Neuronal stem cell (in vitro differentiated cells): ENCODE measurements at places on chromosomes 7 and 10.

DNA sequence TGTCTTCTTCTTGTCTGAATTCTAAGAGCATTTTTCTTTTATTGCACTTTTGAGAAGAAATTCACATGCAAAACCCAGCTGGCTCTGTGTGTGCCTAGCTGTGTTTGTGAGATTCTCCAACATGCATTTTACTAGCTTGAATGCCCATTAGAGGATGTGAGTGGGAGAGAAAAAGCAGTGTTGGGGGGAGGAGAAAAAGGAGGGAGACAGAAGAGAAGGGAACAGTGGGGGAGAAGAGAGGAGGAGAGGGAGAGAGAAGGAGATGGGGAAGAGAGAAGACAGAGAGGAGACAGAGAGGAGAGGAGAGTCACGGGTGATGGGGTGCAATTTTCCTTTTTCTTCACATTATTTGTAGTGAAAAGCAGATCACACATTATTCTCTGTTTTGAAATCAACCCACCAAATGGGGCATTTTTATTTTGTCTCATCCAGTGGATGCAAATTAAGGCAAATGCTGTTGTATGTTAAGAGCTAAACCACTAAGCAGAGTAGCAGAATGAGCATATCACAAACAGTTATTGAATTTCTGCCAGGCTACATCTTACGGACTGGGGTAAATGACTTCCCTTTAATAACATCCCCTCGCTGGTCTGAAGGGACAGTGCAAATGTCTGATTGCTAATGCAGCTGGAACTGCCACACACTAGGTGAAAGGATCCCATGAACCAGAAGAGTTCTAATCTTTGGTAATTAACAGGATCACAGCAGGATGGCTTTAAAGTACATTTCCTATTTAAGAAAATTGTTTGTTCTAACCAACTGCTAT is 849 bp downstream of the LRRN3 start:
- DNase-seq = peak; percentile 51

- no peaks in the 10 kb centered on the region for H3K4me1 ChIP-seq
- no peak overlapping the region for H3K27ac ChIP-seq
- no peak for DNase-seq
- no peaks in the 10 kb centered on the region for H3K27me3 ChIP-seq
Observed at GRCh38 chr7:99033765-99034164, 110.1 kb downstream of the SMURF1 start.

GRCh38 chr10:77164616-77165311 is 472.8 kb downstream of the KCNMA1 start:
- no peaks in the 10 kb centered on the region for H3K4me1 ChIP-seq
- no peaks in the 10 kb centered on the region for H3K36me3 ChIP-seq
- no peak overlapping the region for H3K27ac ChIP-seq
- no peaks in the 10 kb centered on the region for H3K27me3 ChIP-seq
- no peak overlapping the region for H3K4me3 ChIP-seq

- no peaks in the 10 kb centered on the region for H3K27me3 ChIP-seq
- no peak for DNase-seq
- H3K36me3 ChIP-seq = no peaks in the 10 kb centered on the region
- no peaks in the 10 kb centered on the region for H3K4me1 ChIP-seq
- no peak overlapping the region for H3K4me3 ChIP-seq
Observed at GRCh38 chr7:134613623-134614347, 32.9 kb upstream of the BPGM start.

- peaks cover 6% of the 10 kb centered on the region for H3K27me3 ChIP-seq
- H3K4me3 ChIP-seq = no peak within 1 kb of the TSS
- H3K36me3 ChIP-seq = peaks cover 25% of the 10 kb centered on the region
- peaks cover 8% of the 10 kb centered on the region for H3K4me1 ChIP-seq
Observed at GRCh38 chr10:133276435-133277201, at the start of gene ADAM8. Gene ADAM8 (minus strand): TSS chr10:133276868. CDS start chr10:133276817, 51 bp downstream.

GRCh38 chr7:105365541-105366534 is 22.9 kb downstream of the SRPK2 start:
- H3K36me3 ChIP-seq = peaks cover 3% of the 10 kb centered on the region
- no peaks in the 10 kb centered on the region for H3K4me1 ChIP-seq
- no peak overlapping the region for H3K4me3 ChIP-seq
- H3K27me3 ChIP-seq = no peaks in the 10 kb centered on the region
- no peak overlapping the region for H3K27ac ChIP-seq

DNA sequence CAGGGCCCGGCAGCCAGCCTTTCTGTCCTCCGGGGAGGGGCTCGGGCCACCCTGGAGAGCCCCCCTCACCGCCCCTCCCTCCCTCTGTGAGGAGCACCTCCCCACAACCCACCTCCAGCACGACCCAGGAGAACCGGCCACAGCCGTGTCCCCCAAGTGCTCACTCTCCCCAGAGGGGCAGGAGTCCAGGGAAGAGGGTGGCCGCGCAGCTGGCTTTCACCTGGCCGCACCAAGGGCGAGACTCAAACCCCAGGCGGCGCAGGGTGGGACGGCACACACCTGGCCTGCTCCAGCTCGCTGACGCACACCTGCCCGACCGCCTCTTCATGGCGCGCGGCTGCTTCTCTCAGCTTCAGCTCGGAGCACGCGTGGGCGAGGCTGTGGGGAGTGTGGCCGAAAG is 73.4 kb downstream of the CFAP46 start:
- no peaks in the 10 kb centered on the region for H3K4me1 ChIP-seq
- H3K36me3 ChIP-seq = no peaks in the 10 kb centered on the region
- H3K4me3 ChIP-seq = no peak overlapping the region
- no peak overlapping the region for H3K27ac ChIP-seq

- H3K4me3 ChIP-seq = no peak overlapping the region
- no peak for DNase-seq
- H3K4me1 ChIP-seq = no peaks in the 10 kb centered on the region
Observed at GRCh38 chr10:77512219-77512578, 125.4 kb downstream of the KCNMA1 start.

DNA sequence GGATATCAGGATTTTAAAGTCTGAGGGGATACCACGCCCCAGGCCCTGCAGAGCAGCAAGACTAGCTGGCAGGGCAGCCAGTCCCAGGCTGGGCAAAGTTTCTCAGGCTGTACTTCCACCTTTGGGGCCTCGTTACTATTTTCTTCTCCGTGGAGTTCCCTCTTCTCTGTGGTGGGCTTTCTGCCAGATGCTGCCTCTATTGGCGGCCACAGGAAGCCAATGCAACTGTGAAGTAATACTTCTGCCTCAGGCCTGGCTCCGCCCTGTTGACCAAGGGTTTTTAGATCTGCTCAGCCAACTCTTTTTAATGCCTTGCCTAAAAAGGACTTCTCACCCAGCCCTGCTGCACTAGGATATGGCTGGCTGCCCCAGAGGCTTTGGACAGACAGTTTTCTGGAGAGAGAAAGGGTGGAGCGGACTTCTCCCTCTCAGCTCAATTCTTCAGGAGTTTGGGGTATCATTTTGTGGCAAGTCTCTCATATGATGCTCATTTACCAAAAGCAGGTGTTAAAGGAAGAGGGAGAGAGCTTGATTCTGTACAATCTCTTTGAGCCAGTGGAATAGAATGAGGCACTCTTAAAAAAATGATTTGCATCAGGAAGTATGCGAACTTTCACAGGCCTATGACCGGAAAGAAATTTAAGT is 67.4 kb downstream of the HHEX start:
- no peak overlapping the region for H3K27ac ChIP-seq
- no peaks in the 10 kb centered on the region for H3K4me1 ChIP-seq
- no peaks in the 10 kb centered on the region for H3K27me3 ChIP-seq
- no peak for DNase-seq

DNA sequence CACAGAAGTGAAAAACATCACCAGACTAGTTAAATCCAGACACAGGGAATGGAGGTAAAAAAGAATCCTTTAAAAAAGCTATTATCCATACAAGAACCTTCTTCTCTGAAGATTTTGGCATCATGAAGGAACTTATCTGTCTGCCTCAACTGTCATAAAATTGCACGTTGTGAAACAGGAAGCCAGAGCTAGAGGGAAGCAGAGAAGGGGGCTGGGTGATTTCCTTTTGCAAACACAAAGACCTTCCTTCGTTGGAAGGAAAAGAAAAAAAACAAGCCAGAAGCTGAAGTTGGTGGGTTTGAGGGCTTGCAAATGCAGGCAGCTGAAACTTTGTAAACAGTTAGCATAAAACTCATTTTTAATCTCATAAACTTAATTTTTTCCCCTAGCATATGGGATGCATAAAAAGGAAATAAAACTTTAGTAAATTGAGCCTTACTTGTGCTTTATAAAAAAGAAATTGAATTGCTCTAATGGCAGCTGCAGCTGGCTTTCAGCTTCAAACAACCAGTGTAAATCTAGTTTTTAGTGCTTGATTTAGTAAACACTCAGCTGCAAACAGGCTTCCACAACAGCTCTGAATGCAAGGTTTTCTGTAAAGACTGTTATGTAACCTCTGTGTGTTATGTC is 101.6 kb downstream of the OTUD1 start:
- no peak for DNase-seq
- no peaks in the 10 kb centered on the region for H3K27me3 ChIP-seq
- no peaks in the 10 kb centered on the region for H3K36me3 ChIP-seq
- no peak overlapping the region for H3K27ac ChIP-seq

DNA sequence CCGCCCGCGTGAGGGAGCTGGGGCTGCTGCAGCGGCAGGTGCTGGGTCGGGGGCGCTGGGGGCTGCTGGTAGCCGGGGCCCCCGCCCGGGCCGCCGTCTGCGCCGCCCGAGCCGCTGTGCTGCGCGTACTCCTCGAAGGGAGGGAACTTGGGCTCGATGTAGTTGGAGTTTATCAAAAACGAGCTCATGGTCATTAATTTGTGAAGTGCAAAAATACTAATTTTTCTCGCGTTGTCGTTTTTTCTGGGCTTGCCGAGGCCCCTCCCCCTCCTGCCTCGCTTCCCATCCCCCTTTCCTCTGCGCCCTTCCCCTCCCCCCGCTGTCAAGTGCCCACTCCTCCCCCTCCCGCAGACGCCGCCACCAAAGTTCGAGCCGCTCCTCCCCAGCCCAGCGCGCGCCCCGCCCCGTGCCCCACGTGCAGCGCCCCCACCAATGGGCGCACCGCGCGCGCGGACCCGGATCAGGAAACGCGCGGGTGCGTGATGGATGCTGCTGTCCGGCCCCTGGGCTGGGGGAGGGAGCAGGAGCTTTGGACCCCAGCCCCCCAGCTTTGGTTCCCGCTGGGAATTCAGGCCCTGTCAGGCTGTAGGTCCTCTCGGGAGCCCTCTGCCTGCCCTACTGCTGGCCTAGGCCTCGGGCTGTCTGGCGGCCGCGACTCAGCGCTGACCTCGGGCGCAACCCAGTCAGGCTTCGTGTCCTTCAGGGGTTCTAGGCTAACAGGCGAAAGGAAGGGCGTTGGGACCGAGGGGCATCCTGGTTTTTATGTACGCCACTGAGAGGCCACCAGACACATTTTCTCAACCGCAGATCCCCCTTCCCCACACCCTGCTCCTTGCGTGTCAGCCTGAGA is at the start of gene HOXA4:
TSS of gene HOXA4 (minus strand) at position 218 of the 850 bp plus-strand sequence. CDS start at position 194, 24 bp downstream.
- H3K4me1 ChIP-seq = no peaks in the 10 kb centered on the region
- peak within 1 kb of the TSS; percentile 71 for H3K4me3 ChIP-seq
- H3K36me3 ChIP-seq = no peaks in the 10 kb centered on the region
- no peak for DNase-seq
- H3K27me3 ChIP-seq = peaks cover 92% of the 10 kb centered on the region
- H3K27ac ChIP-seq = no peak within 1 kb of the TSS

DNA sequence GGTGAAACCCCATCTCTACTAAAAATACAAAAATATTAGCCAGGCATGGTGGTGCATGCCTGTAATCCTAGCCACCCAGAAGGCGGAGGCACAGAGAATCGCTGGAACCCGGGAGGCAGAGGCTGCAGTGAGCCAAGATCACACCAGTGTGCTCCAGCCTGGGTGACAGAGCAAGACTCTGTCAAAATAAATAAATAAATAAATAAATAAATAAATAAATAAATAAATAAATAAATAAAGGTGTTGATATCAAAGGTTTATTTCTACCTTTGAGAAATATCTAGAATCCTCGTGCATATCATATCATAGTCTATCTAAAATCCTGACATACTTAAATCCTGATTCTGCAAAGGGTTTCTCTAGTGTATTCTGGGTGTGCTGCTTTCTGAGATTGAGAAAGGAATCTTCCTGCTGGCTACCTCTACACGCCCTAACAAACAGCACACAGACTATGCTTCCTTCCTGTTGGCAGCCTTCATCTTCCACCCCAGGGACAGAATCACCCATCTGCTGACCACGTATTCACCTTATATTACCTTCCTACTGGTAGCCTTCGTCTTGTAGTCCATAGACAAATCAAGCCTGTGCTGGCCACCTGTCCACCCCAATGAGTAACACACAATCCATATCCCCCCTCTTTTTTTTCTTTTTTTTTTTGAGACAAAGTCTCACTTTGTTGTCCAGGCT is 8.7 kb downstream of the ABLIM1 start:
- peaks cover 18% of the 10 kb centered on the region for H3K27me3 ChIP-seq
- no peak overlapping the region for H3K4me3 ChIP-seq
- no peak for DNase-seq

- H3K4me3 ChIP-seq = no peak overlapping the region
- H3K4me1 ChIP-seq = no peaks in the 10 kb centered on the region
- peaks cover 81% of the 10 kb centered on the region for H3K36me3 ChIP-seq
- H3K27me3 ChIP-seq = no peaks in the 10 kb centered on the region
- DNase-seq = peak; percentile 60
Observed at GRCh38 chr7:29921404-29922010, 68.1 kb downstream of the SCRN1 start.
